Activated gamma-delta T cell treated with anti-CD3 and anti-CD28 coated beads, Interleukin-2, amount 50 U/mL, for 16 hours (primary cell): ENCODE measurements at places on chromosomes 2 and 18.

GRCh38 chr2:54550547-54550946, 94.4 kb downstream of the SPTBN1 start:
- DNase-seq, result no peak

GRCh38 chr2:28527196-28527595, 31.3 kb downstream of the PLB1 start:
- no peak for DNase-seq

GRCh38 chr18:12038082-12038638, 55.5 kb upstream of the ANKRD62 start:
- no peak for DNase-seq

GRCh38 chr2:240437861-240438809, 2.7 kb downstream of the GPC1 start:
- DNase-seq, result peak; percentile 43

- no peak for DNase-seq
Observed at GRCh38 chr2:134136731-134137130, 117.1 kb upstream of the MGAT5 start.

GRCh38 chr18:12993439-12993838, 2.3 kb downstream of the CEP192 start:
- no peak for DNase-seq
